ENCODE measurements at places on chromosomes 2 and 18. TPM values are rescaled to one million over a fixed set of nuclear protein-coding genes. Genes with fewer than 3 reads are reported as not detected.

Gene DCDC2C
- polyA plus RNA-seq = not detected

Gene INPP5D
- 15.2 TPM for polyA plus RNA-seq

Gene TMEM200C
- polyA plus RNA-seq = not detected

Gene RTP5
- polyA plus RNA-seq = not detected

Gene ZNF396
- 0.36 TPM for polyA plus RNA-seq

Gene SP140L
- 8.1 TPM for polyA plus RNA-seq

Gene CHRND
- not detected for polyA plus RNA-seq

Gene ITGA6
- 201 TPM for polyA plus RNA-seq
